ENCODE measurements at places on chromosomes 12 and 14. TPM values are rescaled to one million over a fixed set of nuclear protein-coding genes. Genes with fewer than 3 reads are reported as not detected.

- no peak for DNase-seq
These were observed 26.0 kb upstream of the TSPAN8 start for GRCh38 chr12:71183846-71184245.

GRCh38 chr12:6356374-6356820, 14.5 kb upstream of the TNFRSF1A start:
- no peak for DNase-seq

- peak; percentile 88 for DNase-seq
These were observed 56.6 kb downstream of the CALM1 start for GRCh38 chr14:90453401-90453951.

DNA sequence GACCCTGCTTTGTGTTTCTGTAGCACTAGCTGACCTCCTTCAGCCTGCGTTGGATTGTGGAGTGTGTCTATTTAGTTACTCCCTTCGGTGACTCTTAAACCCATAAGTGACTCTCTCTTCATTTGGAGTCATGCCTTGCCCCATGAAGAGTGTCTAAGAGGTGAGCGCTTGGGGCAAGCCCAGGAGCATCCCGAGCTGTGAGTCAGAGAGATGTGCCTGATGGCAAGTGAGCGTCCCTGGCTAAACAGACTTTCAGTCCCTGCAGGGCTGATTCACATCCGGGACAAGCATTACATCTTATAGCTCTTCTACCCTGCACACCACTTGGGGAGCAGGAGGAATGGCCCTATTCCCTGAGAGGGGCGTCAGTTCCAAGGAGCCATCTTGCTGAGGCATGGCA, 24.3 kb upstream of the ATF1 start:
- no peak for DNase-seq

DNA sequence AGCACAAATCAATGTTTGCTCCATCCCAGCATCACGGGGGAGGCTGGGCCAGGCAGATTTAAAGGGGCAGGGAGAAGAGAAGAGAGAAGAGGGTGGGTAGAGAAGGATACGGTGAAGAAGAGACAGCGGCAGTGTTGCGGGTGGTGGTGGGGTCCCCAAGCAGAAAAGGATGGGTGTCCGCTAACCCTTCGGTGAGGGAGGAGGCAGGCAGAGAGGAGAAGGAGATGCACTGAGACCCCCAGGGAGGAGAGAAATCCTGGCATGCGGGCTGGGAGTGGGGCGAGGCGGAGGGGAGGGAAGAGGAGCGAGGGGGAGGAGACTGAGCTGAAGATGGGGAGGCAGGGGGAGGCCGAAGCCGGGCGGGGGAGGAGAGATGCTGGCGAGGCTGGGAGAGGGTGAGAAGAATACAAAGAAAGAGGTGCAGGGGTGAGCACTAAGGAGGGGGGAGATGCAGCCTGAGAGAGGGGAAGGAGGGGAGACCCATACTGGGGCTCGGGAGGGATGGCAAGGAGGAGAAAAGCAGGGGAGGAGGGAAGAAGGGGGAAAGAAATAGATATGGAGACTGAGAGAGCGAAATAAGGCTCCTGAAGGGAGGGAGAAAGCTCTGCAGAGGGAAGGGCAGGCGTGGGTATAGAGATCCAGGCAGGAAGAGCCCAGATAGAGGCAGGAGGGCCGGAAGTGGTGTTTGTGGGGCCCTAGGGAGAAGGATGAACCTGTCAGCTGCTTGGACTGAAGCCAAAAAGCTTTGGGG, at the start of gene JPH4:
Gene JPH4, minus strand, starts transcription at position 231 of the 751 bp plus-strand sequence. CDS start 1,337 bp downstream, outside the sequence.
- DNase-seq, result peak; percentile 63

- DNase-seq, result no peak
These were observed 63.2 kb downstream of the TSPAN11 start for GRCh38 chr12:30989754-30990153.

- DNase-seq, result peak; percentile 76
These were observed 576 bp downstream of the ZBTB1 start for GRCh38 chr14:64504897-64505794.

DNA sequence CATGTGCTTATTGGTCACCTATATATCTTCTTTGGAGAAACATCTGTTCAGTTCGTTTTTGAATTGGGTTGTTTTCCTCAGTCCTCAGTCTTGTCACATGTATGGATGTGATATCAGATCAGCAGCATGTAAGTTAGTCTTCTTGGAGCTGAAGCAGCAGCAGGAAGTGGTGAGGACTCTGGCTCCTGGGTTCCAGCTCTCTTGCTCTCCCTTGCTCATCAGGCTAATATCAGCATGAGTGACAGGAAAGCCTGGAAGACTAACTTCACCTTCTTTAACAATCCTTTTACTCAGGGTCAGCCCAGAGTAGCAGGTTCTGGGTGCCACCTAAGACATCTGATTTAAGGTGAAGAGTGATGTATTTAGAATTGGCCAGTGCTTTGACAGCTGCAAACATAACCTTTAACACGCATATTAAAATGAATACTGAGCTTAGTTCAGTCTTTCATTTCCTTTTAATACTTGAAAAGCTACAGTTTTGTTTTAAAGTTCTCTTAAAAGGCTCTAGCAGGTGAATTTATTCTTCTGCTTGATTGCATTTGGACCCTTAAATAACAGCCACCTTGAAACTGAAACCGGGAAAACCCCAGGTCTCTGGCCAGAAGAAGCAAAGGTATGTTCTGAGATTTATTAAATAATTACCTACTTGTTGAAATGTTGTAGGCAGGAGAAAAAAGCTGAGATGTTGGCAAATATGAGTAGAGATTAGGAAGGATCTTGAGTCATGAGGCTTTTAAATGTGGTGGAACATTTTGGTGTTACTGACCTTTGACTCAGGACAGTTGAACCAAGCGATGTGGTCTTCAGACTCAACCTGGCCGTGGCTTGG, 54.3 kb downstream of the DRAM1 start:
- DNase-seq, result no peak

DNA sequence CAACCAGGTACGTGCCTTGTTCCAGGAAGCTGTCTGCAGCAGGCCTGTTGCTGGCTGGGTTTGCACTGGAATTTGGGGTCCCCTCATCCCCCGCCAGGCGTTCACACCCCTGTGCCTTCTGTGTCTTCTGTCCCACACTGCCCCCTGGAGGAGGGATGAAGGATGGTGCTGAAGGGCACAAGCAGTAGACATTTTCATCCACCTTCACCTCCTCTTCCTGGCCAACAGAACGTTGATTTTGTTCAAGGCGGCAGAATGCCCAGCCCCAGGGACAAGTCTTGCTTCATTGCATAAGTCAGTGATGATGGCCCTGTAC, 122.1 kb downstream of the CALM1 start:
- DNase-seq, result no peak

DNA sequence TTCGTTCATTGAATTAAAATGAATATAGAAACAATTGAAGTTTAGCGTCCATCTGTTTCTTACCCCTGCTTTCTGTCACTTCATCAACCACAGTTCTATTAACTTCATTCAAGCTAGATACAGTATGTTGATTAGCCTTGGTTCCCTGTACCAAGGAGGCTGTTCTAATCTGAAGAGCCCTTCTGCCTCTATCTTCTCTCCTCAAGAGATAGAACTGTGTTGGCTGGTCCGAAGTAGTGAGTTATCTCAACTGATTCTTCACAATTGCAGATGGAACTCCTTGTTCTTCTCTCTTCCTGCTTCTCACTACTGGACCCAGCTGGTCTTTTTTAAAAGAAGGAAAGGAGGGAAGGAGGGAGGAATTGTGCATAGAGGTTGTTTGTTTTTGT, 82.1 kb upstream of the TRAF3 start:
- no peak for DNase-seq

DNA sequence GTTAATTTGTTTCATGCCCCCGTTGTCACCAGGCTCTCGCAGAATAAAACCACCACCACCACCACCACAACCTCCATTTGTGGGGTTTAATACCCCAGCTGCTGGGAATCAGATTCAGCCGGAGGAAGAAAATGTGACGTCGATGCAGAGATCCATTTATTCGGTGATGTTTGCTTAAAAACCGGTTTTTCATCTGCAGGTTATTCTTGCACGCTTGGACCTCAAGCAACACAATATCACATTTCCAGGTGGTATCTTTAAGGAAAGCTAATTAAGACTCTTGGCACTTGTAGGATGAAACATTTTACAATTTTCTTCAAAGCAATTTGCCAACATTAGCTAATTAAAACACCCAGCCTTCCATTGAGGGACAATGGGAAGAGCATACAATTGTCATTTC, 39.8 kb downstream of the SPRING1 start:
- DNase-seq, result no peak

DNA sequence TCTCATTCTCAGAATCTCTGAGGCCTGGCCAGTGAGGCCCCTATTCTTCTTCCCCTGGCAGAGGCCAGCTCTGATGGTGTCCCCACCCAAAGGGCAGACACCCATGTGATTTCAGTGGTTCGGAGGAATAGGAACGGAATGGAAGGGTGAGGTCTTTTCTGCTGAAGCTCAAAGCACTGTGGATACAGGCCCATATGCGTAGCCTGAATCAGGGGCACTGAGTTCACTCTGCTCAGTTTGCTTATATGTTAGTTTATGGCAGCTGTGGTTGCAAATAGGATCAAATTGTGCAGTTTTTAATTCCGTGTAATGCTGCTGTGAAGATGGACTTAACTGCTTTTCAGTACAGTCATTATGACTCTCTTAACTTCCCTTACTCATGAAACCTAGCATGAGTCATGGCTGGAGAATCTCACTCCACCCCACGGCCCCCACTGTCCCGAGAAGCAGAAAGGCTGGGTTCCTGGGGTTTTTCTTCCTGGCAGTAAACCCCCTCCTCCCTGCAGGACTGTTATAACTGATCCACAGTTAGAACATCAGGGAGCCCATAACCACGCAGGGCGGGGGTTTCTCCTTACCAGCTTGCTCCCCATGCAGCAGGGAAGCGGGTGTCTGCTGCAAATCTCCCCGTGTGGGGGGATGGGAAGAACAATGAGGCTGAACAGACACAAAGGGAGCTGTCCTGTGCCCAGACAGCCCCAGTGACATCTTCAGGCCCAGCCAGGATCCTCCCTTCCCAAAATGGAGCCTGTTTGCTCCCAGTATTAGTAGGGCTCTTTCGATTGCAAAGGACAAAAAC, 122.7 kb downstream of the SLC38A6 start:
- DNase-seq, result peak; percentile 68

DNA sequence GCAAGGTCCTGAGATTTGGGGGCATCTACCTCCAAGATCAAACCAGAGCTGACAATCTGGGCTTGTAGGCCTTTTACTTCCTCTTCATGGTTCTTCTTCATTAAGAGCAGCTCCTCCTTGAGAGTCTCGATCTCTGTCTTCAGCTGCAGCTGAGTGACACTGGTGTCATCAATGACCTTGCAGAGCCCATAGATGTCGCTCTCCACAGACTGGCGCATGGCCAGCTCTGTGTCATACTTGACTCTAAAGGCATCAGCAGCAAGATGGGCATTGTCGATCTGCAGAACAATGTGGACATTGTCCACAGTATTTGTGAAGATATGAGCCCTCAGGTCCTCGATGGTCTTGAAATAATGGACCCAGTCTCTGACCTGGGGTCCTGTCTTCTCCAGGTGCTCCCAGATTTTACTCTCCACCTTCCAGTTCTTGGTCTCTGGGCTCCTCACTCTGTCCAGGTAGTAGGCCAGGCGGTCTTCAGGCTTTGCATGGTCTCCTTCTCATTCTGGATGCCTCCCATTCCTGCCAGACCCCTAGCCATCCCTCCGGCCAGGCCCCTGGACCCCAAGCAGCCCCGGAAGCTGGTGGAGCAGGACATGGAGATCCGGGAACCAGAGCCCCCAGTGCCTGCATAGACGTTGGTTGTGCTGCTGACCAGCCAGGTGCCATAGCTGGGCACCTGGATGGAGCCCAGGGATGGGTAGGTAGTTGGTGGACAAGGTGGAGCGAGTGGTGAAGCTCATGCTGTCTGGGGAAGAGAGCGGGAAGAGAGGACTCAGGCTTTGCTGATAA, 141.0 kb downstream of the MSRB3 start:
- no peak for DNase-seq

DNA sequence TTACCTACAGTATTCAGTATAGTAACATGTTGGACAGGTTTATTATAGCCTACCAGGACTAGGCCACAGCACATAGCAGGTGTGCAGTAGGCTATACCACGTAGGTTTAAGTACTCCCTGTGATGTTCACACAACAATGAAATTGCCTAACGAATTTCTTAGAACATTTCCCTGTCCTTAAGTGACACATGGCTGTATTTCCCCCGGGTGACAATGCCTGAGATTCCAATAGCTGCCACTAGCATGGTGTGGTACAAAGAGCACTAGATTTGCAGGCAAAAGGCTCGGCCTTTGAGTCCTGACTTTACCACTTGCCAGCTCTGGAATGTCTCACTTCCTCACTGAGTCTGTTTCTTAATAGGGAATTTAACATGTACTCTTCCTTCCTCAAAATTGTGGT, 19.7 kb downstream of the PTPN21 start:
- DNase-seq, result no peak

GRCh38 chr14:69876848-69877306, 2.3 kb upstream of the SMOC1 start:
- no peak for DNase-seq

- no peak for DNase-seq
These were observed 44.7 kb downstream of the ANKRD9 start for GRCh38 chr14:102464846-102465341.

GRCh38 chr12:94149781-94150239, 1.4 kb downstream of the PLXNC1 start:
- DNase-seq, result no peak

- no peak for DNase-seq
These were observed 22.2 kb downstream of the MANSC1 start for GRCh38 chr12:12327802-12328201.

DNA sequence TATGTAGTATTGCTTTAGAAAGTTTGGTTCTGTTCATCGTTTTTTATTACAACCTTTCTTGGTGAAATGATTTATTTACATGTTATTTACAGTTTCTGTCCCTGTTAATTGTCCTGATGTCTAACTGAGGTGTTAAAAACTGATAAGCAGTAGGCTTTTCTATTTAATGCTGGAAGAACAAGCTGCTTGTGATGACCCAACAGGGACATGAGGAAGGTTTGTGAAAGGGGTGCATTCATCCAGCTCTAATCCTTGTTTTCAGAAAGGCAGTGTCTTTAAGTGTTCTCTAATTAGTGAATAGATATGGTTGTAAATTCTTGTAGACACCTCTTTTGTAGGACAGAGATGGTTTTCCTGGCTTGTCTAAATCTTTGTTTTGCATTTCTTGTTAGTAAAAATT, 191.4 kb downstream of the FOXA1 start:
- DNase-seq, result peak; percentile 9

Gene KRT72
- total RNA-seq, result 0.10 TPM

Gene PRKCH
- 30.7 TPM for total RNA-seq

Gene SERPINA5
- total RNA-seq, result 0.89 TPM

Gene INSM2
- total RNA-seq, result 1.5 TPM

Gene KCNK10
- total RNA-seq, result 6.2 TPM

Gene KHNYN
- total RNA-seq, result 38.3 TPM

Gene KRT78
- not detected for total RNA-seq

Gene PRMT5
- 51.3 TPM for total RNA-seq

Gene RNF212B
- total RNA-seq, result not detected

Gene KRT2
- total RNA-seq, result 0.30 TPM

Gene TAS2R46
- total RNA-seq, result 2.1 TPM

Gene HOXC4
- 10.3 TPM for total RNA-seq

Gene GPD1
- 14.8 TPM for total RNA-seq

Gene TCHP
- total RNA-seq, result 12.6 TPM

Gene DNAJC22
- 2.3 TPM for total RNA-seq

Gene CCDC177
- total RNA-seq, result 2.4 TPM

Gene CSRP2
- total RNA-seq, result 85.9 TPM

Gene RAD9B
- total RNA-seq, result 1.2 TPM

Gene CCDC184
- 15.3 TPM for total RNA-seq

All from spinal cord (tissue), 10 donors.